Activated effector memory CD4-positive, alpha-beta T cell treated with Interleukin-2 at 50 U/mL for 16 hours (primary cell): ENCODE measurements at places on chromosomes 7 and 10.
A peak's percentile ranks its signal among the peaks of the same experiment; 100 is the strongest.

DNA sequence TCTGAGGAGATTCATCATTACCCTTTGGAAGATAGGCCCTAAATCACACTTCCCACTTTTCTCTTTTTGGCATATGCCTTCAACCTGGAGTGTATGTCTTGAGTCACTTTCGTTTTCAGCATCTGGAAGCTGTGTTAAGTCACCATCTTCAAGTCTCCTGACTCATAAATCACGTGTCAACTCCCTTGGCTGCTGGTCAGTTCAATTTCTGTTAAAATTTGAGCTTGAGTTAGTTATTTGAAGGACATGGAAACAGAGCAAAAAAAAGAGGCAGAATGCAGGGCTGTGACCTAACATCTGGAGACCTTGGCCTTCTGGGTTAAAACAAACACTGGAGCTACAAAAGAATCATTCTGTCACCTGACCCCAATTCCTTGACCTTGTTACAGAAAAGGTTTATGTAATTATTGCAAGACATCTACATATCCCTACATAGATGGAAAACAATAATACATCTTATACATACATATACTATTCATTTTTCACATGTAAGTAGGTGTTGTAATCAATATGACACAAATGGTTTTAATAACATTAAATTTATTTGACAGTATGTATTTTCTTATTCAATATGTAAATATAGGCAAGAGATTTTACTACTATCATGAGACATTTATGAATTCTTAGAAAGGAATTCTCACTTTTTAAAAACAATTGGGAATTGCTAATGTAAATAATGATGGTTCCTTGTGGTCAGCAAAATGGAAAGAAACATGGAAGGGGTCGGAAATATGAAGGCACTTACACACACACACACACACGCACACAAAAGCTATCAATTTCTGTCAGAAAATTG is 169.7 kb upstream of the PHYHIPL start:
- no peak for DNase-seq

GRCh38 chr7:93148144-93148543 is at the start of gene SAMD9L:
Gene SAMD9L, minus strand, starts transcription at chr7:93148385. Its CDS starts 12,414 bp downstream, at chr7:93135971.
- no peak for DNase-seq

- no peak for DNase-seq
Measured at GRCh38 chr7:94335586-94335985, 59.1 kb upstream of the COL1A2 start.

GRCh38 chr7:7274782-7275181 is 92.4 kb downstream of the C1GALT1 start:
- DNase-seq = no peak

DNA sequence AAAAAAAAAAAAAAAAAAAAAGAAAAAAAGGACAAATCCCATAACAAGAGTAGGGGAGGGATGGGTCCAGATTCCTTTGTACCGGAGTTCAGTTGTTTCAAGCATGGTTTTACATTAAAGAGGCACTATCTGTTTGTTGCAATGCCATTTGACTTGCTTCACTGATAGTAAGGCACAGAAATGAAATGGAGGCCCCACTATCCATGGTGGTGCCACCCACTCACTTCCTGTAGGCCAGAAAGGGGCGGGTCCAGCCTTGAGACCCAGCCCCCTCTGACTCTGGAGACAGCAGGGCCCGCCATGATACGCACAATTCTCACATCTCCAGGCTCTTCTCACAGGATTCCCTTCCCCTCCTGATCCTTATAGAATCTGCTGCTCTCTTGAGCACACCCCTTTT is 100.0 kb downstream of the CLEC2L start:
- no peak for DNase-seq

- no peak for DNase-seq
Measured at GRCh38 chr7:40922316-40922670, 780.6 kb downstream of the INHBA start.

DNA sequence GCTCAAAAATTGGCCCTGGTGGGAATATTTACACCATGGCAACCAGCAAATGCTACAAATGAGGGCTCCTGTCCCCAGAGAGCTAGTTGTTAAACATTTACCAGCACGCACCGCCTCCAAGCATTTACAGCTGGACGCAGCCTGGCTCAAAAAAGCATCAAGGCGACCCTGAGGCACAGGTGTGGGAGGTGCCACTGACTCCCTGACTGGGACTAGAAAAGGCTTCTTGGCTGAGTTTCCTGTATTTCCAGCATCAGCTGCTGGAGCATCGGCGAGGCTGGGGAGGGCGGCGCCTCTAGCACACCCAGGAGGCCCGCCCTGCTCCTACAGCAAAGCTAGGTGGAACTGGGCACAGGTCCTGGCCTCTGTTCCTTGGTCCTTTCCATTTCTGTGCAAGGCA is 43.5 kb upstream of the ZRANB1 start:
- no peak for DNase-seq

GRCh38 chr10:74084955-74085354 is 65.7 kb downstream of the AP3M1 start:
- DNase-seq = no peak

DNA sequence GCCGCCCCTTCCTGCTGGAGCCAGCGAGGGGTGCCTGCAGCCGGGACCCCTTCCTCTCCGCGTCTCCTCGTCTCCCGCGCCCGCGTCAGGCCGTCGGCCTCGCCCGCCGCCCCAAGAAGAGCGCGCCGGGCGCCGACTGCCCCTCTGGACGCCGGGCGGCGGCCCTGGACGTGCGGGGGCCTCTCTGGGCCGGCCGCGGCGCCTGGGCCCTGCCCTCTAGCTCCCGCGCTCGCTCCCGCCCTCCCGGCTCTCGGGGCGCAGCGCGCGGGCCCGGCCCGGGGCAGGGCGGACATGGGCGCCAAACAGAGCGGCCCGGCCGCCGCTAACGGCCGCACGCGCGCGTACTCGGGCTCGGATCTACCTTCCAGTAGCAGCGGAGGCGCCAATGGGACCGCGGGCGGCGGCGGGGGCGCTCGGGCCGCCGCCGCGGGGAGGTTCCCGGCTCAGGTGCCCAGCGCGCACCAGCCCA is 704 bp downstream of the ZNRF2 start:
- peak; percentile 22 for DNase-seq

DNA sequence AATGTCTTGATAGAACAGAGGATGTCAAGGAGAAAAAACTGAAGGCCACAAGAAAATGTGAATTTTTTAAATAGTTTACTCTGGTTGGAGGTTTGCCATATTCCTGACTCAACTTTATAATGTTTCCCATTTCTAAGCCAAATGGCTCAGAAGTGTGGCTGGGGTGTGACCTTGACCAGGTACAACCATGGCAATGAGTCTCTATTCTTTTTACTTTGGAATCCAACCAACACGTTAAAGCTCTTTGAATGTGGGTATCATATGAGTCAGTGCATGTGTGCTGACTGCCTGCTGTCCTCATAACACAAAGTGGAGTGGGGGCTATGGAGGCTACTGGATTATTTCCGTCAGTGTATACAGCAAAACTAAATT is 33.5 kb upstream of the DLD start:
- no peak for DNase-seq

DNA sequence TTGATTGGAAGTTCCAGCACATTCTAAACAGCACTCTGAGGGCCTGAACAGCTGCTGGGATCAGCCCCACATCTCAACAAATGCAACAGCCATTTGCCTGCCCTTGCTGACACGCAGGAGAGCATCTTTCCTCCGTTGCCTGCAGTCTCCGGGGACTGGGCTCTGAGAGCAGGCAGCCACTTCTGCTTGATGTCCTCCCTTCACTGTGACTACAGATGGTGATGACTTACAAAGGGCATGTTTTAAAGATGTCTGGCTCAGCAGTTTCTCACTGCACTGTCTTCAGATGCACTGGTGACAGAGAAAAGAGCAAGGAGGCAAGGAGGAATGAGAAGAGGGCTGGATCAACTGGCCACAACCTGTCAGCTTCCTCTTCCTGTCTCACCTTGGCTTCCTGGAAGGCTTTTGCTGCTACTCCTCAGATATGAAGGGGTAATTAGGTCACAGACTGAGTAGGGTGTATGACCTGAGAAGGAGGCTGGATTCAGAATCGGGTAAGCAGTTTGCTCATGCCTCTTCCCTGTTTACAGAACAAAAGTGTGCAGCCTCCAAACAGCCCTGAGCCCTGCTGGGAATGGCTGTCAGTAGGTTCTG is 143.5 kb upstream of the GHITM start:
- DNase-seq = no peak
